ENCODE measurements at places on chromosomes 1 and 21.

GRCh38 chr1:30684881-30685795, 38.2 kb downstream of the MATN1 start:
- DNase-seq = no peak

DNA sequence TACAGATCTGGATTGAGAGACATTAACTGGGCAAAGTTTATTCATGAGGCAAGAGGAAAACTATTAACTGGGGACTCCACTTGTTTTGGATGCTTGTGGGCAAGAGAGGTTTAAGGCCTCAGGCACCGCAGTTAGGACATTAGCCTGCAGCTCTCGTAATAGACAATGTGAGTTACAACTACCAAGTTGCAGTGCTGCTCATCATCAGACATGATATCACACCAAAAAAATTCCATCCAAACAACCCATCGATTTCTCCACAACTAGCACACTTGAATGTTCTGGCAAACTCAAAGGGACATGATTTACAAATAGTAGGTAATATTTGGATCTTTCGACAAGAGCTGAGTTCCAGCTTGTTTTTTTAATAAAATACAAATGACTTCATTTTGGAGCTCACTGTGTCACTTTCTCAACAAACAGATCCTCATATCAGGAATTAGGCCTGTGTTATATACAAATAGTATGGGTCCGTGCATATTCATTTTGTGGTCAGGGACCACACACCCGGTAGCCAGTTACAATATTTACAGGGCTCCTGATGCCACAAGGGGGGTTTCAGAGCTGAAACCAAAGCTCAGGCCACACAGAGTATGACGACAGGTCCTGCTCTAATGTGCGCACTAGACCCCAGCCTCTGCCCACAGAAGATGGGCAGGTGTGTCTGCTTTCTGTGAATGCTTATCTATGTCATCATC, 128.0 kb downstream of the TGFBR3 start:
- no peak for DNase-seq

DNA sequence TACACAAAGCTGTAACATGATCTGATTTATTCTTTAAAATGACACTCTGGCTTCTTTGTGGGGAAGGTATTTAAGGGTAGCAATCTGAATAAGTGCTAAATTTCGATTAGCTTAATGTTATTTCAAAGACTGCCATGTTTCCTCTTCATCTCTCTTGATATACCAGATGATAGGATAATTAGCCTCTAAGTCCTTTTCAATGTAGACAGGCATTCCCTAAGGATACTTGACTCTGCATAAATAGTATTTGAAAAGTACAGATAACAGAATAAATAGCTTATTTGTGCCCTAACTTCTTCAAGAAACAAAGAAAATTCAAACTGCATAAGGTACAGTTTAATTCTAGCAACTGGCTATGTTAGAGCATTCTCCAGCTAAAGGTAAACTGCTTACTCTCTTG, 46.2 kb downstream of the ARHGAP29 start:
- no peak for DNase-seq

GRCh38 chr1:88802950-88803349, 88.4 kb downstream of the GTF2B start:
- no peak for DNase-seq

GRCh38 chr1:169682071-169682470, 29.3 kb downstream of the SELL start:
- no peak for DNase-seq

GRCh38 chr1:93453911-93454310, 6.0 kb downstream of the FNBP1L start:
- no peak for DNase-seq

- DNase-seq = no peak
Measured at GRCh38 chr1:83515578-83516154, 483.3 kb downstream of the TTLL7 start.

GRCh38 chr1:200751717-200752116, 13.0 kb downstream of the CAMSAP2 start:
- no peak for DNase-seq

DNA sequence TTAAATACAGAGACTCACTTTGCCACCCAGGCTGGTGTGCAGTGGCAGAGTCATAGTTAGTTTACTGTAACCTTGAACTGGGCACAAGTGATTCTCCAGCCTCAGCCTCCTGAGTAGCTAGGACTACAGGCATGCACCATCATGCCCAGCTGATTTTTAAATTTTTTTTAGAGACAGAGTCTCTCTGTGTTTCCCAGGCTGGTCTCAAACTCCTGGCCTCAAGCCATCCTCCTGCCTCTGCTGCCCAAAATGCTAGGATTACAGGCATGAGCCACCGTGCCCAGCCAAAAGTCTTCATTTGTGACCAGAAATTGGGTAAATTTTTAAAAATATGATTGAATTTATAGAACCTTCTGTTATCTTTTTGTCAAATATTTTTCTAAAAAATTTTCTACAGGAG, 17.9 kb upstream of the TARS2 start:
- DNase-seq = no peak
